ENCODE measurements at places on chromosomes 4 and X. TPM values are rescaled to one million over a fixed set of nuclear protein-coding genes. Genes with fewer than 3 reads are reported as not detected.

GYPE gene
- polyA plus RNA-seq = not detected

PSAPL1 gene
- 0.04 TPM for polyA plus RNA-seq

NOP14 gene
- 11.9 TPM for polyA plus RNA-seq

SH3RF1 gene
- 3.1 TPM for polyA plus RNA-seq

MID1IP1 gene
- polyA plus RNA-seq = 16.7 TPM

TEX13D gene
- 0.04 TPM for polyA plus RNA-seq

FAM9B gene
- not detected for polyA plus RNA-seq

MAGEA1 gene
- polyA plus RNA-seq = not detected

NPY2R gene
- not detected for polyA plus RNA-seq

SLC2A9 gene
- polyA plus RNA-seq = 4.1 TPM

BST1 gene
- polyA plus RNA-seq = 1.5 TPM

OTUD6A gene
- polyA plus RNA-seq = not detected

TMPRSS11A gene
- 64.5 TPM for polyA plus RNA-seq

CBR4 gene
- polyA plus RNA-seq = 6.1 TPM

CLNK gene
- polyA plus RNA-seq = not detected

ZNF630 gene
- polyA plus RNA-seq = 1.5 TPM

NEUROG2 gene
- polyA plus RNA-seq = not detected

GPR34 gene
- polyA plus RNA-seq = 0.76 TPM

PCDH10 gene
- 0.06 TPM for polyA plus RNA-seq

NXF3 gene
- polyA plus RNA-seq = not detected

GALNT7 gene
- polyA plus RNA-seq = 15.1 TPM

SLC38A5 gene
- polyA plus RNA-seq = 16.3 TPM

CXCL11 gene
- not detected for polyA plus RNA-seq

BLTP1 gene
- 12.0 TPM for polyA plus RNA-seq

ACOT9 gene
- polyA plus RNA-seq = 11.6 TPM

SLC6A14 gene
- polyA plus RNA-seq = 1.3 TPM

XKRX gene
- 2.6 TPM for polyA plus RNA-seq

NIPAL1 gene
- polyA plus RNA-seq = 20.2 TPM

FAM13A gene
- polyA plus RNA-seq = 2.7 TPM

KLHL8 gene
- polyA plus RNA-seq = 2.4 TPM

SOX3 gene
- not detected for polyA plus RNA-seq

GALNTL6 gene
- polyA plus RNA-seq = not detected

SASH3 gene
- polyA plus RNA-seq = 2.8 TPM

TMSB15C gene
- 0.28 TPM for polyA plus RNA-seq

CFI gene
- 7.9 TPM for polyA plus RNA-seq
